ENCODE measurements at places on chromosomes 3 and 15. TPM values are rescaled to one million over a fixed set of nuclear protein-coding genes. Genes with fewer than 3 reads are reported as not detected.

GRCh38 chr3:45199837-45200648, 26.0 kb downstream of the TMEM158 start:
- no peak for DNase-seq

The IL20RB gene
- total RNA-seq, result 1.3 TPM

- DNase-seq, result no peak
Observed at GRCh38 chr15:81981908-81982307, 63.9 kb downstream of the MEX3B start.

- DNase-seq, result no peak
Observed at GRCh38 chr3:30913176-30913575, 18.7 kb upstream of the GADL1 start.

- no peak for DNase-seq
Observed at GRCh38 chr3:112685420-112685819, 44.5 kb upstream of the CCDC80 start.

DNA sequence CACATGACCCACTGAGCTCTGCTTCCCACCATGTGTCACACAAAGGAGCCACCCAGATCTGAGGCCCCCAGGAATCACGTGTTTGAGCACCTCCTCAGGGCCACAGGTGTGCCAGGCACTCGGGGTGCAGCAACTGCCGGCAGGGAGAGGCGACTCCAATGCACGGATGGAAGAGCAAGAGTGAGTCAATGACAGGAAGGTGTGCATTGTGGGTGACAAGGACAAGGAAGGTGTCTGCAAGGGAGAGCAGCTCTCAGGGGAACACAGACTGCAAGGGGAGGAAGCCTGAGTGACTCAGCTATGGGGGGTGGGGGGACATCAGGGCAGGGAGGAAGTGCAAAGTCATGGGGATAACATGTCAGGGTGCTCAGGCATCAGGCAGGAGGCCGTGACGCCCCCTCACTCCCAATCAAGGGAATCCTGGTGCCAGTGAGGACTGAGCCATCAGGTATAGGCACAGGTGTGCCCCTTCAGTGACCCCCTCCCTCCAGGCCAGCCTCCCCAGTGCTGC, 67.4 kb downstream of the NUP210 start:
- DNase-seq, result no peak

GRCh38 chr3:108125153-108125543, 34.3 kb upstream of the CD47 start:
- DNase-seq, result no peak

The MINDY4B gene
- not detected for total RNA-seq

GRCh38 chr3:197373096-197373495, 74.7 kb upstream of the DLG1 start:
- DNase-seq, result no peak

GRCh38 chr3:82054849-82055248, 293.4 kb upstream of the GBE1 start:
- no peak for DNase-seq

The PLA2G4B gene
- total RNA-seq, result 10.5 TPM

DNA sequence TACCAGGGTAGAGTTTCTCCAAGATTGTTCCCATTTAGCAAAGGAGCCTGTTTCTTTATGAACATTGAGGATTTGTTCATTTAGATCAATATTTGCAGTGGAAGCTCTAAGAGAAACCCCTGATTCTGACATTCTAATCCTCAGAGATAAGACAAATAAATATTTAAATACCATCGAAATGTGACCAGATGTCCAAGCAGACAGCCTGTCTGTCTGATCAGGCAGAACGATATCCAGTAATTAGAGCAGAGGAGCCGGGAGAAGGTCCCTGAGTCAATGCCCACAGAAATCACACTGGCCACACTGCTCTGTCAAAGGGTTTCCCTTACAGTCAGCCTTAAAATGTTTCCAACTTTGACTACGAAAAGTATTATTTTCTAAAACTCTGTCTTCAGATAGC, 15.7 kb upstream of the ARPIN start:
- no peak for DNase-seq

DNA sequence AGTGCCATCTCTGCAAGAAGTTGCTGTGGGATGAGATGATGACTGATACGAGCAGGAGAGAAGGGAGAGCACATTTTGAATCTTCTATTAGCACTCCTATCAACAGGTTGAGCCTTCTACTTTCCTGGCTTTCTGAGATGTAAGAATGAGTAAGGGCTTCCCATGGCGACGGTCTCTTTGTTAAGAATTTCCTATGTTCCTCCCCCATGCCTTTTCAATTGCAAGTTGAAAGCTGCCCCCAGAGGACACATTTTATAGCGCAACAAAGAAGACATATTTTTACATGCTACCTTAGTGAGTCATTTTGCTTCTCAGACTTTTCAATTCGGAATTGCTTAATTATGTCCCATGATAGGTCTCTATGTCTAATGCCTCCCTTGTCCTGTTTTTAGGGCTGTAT, 71.3 kb upstream of the LRTM1 start:
- no peak for DNase-seq

DNA sequence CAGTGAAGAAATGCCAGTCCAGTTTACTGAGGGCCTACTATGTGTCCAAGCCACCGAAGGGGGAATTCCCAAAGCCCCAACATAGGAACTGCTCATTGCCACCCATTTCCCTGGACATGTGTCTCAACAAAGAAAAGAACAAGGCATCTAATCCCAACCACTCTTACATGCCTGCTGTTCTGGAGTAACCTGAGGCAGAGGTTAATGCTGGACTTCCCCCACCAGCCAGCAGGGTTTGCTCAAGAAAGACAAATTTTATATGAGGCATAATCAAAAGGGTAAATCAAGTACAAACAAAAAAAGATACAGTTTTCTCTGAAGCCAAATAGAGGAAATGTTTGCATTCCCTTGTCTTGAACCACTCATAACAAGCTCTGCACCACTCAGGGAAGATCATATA, 4.1 kb downstream of the ADCY5 start:
- no peak for DNase-seq

All from activated T-helper 2 cell treated with anti-CD3 and anti-CD28 coated beads, Interferon-gamma antibody, Interleukin-2, Interleukin-4, amounts not matched to agents 10 μg/mL and 5 μg/mL and 100 μg/mL, durations not matched to agents 14 hours and 24 hours and 36 hours (primary cell).